ENCODE measurements at places on chromosomes 2 and 18.

DNA sequence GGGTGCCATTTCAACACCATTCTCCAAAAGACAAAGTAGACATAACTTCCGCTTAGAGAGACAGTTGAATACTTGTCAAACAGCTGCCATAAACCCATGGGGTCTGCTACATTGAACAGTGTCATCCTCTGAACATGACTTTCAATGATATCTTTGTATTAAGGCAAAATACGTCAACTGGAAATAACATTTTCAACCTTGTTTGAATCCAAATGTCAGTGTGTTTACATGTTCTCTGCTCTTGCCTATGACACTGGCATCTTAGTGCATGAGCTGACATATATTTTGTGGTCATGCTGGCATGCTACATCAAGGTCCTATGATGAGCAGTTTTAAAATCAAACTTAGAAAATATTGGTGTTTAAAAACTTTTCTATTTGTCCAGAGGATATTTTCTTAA, 1548.1 kb upstream of the LRRTM1 start:
- DNase-seq: no peak

DNA sequence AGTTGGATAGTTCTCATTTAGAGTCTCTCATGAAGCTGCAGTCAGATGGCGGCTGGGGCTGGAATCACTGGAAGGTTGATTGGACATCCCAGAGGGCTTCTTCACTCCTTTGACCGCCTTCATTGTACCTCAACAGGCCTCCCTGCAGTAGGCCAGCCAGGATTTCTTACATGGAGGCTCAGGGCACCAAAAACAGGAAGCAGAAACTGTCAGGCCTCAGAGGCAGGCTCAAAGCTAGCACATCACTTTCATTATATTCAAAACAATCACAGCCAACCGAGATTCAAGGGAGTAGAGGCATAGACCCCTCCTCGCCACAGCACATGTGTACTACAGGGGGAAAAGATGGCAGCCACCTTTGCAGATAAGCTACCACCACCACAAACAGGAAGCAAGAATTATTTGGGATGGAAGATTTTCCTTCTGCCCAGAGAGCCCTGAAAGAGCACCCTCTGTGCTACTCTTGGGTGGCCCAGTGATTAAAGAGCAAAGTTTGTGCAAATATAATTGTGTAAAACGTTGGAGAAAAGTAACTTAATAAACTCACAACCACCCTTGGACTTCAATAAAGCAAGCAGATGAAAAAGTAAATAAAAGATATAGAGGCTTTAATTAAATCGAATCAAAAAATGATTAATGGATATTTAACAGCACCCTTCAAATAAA, 155.3 kb downstream of the GFPT1 start:
- no peak for DNase-seq

- DNase-seq: no peak
Observed at GRCh38 chr2:72718876-72719275, 107.0 kb downstream of the EXOC6B start.

- no peak for DNase-seq
Observed at GRCh38 chr2:85531589-85531988, 7.4 kb upstream of the MAT2A start.

Data from effector memory CD8-positive, alpha-beta T cell (primary cell).